ENCODE measurements at places on chromosomes 2 and 18.

- DNase-seq, result no peak
Measured at GRCh38 chr2:166170356-166170755, 42.5 kb upstream of the SCN1A start.

GRCh38 chr2:45102579-45103117 lies 93.4 kb upstream of the SIX2 start:
- no peak for DNase-seq

DNA sequence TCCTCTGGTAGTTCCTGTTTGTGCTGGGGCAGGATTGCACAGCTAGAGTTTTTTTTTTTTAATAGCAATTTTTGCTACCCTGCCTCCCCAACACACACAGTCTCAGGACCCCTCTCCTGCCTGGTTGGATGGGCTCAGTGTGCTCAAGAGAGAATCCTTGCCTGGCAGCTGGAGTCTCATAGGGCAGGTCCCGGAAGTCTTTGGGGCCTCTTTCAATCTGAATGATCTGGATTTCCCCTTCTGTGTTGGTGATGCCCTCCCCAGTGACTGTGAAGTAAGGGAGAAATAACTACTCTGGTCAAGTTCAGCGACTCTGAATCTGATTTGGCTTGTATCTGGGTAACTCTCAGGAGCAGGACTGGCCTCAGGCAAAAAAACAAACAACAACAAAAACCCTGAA lies 220.6 kb upstream of the LRRTM1 start:
- no peak for DNase-seq

DNA sequence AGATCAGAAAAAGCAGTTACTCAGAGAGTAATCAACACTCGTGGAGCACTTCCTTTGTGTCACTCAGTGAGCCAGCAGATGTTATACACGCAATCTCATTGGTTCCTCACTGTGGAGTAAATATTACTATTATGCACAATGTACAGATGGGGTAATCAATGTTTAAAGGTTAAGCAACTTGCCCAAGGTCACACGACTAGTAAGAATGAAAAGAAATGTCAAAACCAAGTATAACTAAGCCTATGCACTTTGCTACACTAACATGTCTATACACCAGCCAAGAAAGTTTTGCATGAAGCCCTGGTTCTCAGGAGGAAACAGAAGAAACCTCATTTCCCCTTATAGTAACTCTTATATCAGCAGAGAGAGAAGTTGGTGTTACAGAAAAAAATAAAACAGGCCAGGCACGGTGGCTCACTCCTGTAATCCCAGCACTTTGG lies 5.4 kb downstream of the METTL21A start:
- no peak for DNase-seq

DNA sequence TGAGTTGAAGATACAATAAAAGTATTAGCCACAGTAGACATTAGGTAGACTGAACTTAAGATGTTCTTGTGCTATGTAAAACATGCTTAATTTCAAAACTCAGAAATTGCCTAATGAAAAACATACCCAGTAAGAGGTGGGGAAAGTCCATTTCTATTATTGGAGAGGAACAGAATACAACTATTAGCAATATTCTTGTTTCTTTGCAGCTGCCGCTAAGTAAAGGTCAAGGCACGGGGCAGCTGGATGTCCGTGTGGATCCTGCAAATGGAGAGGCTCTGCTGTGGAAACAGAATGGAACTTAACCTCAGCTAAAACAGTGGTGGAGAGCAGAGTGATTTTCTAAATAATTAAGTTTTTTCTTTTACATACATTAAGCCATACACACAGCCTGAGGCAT lies 139.2 kb upstream of the ARHGAP28 start:
- DNase-seq, result no peak

GRCh38 chr2:234978466-234979203 lies 26.8 kb downstream of the SH3BP4 start:
- DNase-seq, result no peak

DNA sequence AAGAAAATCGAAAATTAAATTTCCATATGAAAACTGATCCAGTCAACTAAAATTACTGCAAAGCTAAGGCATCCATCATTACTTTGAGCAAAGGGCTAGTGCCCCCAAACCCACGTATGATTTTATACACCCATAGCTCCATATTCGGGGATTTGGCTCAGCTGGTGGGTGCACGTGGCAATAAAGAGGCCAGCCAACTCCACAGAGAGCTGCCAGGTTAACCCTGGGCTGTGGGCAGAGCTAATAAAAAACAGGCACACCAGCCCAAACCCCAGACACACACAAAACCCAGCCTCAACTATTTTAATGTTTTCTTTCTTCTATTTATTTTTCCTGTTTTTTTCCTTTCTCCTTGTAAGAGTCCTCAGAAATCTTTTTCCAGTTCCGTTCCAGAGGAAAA lies 151.3 kb upstream of the SOX11 start:
- DNase-seq, result no peak

- DNase-seq, result no peak
Measured at GRCh38 chr2:64978514-64979268, 10.5 kb upstream of the SLC1A4 start.

- no peak for DNase-seq
Measured at GRCh38 chr18:77068321-77069312, 64.0 kb downstream of the MBP start.

GRCh38 chr2:120796094-120796493 lies 60.4 kb downstream of the GLI2 start:
- DNase-seq, result no peak

DNA sequence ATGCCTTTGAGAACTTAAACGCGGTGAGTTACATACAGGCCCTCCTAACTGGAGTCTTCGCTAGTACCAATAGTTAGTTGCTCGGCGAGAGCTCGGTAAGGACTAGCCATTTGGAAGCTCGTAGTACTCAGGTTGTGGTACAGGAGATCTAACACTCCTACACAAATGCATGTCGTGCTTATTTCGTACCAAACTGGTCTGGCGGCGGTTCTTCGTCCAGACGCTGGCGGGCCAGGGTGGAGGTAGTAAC lies 346 bp upstream of the VRK2 start:
- DNase-seq, result no peak

GRCh38 chr2:120653046-120653445 lies 82.6 kb upstream of the GLI2 start:
- no peak for DNase-seq

GRCh38 chr2:63049211-63049969 lies 1.2 kb upstream of the OTX1 start:
- no peak for DNase-seq

GRCh38 chr2:119283873-119284331 lies 60.3 kb downstream of the STEAP3 start:
- no peak for DNase-seq

DNA sequence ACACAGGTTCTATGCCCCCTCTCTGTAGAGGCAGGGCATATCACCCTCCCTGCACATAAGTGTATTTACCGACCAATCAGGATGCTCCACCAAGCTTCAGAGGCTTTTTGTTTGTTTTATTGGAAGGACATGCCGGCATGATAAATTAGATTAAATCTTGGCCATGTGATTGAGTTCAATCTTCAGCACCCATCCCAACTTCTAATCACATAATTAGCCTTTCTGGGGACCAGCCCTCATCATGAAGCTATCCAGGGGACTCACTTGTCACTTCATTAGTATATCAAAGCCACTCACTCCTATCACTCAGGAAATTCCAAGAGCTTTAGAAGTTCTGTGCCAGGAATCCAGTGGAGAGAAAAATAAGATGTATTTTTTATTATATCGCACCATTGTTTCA lies 158.6 kb upstream of the SYT4 start:
- DNase-seq, result no peak

DNA sequence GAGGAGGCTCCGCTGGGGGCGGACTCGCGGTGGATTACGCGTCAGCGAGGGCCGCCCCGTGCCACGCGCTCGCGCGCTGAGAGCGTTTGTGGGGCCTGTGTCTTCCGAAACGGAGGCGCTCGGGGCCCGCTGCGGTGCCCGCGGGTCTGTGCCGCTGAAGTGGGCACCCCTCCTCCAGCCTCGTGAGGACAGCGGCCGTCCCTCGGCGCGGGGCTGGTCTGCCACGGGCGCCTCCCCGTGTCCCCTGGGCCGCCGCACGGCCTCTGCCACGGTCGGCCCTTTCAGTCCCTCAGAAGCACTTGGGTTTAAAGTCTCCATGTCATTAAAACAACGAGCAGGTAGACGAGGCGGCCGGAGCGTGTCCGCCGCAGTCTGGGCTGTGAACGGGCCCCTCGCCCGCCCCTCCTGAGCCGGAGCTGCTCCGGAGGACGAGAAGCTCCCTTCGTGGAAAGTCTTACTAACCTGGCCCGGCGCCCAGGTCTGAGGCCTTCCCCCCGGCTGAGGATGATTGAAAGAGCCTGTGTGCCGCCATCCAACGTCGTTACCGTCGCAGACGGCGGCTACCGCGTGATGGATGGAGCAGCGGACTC lies 97.6 kb downstream of the NFATC1 start:
- no peak for DNase-seq

- DNase-seq, result no peak
Measured at GRCh38 chr2:127683757-127684156, 8.4 kb upstream of the LIMS2 start.

GRCh38 chr2:123993728-123994323 lies 31.3 kb upstream of the CNTNAP5 start:
- peak; percentile 3 for DNase-seq

GRCh38 chr2:202883987-202884675 lies 12.6 kb upstream of the ICA1L start:
- no peak for DNase-seq

DNA sequence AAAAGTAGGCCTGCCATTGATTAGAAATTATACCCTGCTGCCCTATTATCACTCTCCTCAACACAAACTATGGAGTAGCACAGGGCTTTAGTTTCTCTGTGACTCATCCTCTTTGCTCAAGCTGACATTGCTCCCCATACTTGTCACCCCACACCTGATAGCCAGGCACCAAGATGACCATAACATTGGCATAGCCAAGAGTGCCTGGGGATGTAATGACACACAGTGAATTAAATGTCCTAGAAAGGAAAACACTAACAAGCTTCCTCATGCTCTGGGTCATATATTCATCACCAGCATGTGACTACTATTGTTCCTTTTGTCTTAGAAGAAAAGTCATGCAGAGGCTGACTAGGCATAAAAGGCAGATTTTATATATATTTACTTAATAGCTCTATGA lies 137.8 kb upstream of the RND3 start:
- no peak for DNase-seq

GRCh38 chr18:50268022-50268747 lies 1.9 kb upstream of the CFAP53 start:
- DNase-seq, result peak; percentile 53

GRCh38 chr2:205902041-205902899 lies 183.7 kb downstream of the INO80D start:
- DNase-seq, result no peak

GRCh38 chr2:191950132-191950874 lies 103.4 kb upstream of the CAVIN2 start:
- DNase-seq, result no peak

DNA sequence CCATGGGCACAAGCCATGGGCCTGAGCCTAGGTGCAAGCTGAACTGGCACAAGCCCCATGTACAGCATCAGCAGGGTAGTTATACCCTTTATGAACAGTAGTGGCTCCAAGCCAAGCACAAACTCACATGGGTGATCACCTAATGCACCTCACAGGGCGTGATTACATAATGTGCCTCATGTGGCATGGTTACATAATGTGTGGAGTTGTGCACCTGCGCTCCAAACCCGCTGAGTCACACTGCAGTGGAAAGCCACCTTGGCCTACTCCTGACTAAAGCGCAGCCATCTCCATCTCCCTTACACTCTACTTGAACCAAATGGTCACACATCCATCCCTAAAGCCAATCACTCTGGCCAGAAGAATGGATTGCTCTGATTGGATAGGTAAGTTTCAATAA lies 279.7 kb downstream of the MBD2 start:
- DNase-seq, result no peak

- DNase-seq, result no peak
Measured at GRCh38 chr2:391696-392095, 103.8 kb upstream of the ALKAL2 start.

DNA sequence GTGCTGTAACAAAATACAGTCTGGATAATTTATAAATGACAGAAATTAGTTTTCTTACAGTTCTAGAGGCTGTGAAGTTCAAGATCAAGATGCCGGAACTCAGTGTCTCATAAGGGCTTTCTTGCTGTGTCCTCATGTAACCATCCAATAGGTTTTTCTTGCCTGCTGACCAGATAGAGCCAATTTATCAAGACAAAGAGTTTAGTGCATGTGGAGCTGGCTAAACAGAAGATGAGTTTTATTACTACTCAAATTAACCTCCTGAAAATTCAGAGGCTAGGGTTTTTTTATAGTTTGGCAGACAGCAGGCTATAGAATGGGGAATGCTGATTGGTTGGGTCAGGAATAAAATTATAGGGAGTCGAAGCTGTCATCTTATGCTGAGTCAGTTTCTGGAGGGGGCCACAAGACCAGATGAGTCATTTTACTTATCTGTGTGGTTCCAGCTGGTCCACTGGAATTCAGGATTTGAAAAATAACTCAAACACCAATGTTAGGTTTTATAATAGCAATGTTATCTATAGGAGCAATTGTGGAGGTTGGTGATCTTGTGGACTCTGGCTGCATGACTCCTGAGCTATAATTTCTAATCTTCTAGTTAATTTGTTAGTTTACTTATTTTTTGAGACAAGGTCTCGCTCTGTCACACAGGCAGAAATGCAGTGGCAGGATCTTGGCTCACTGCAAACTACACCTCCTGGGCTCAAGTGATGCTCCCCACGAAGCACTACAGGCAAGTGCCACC lies 3.2 kb upstream of the PDK1 start:
- no peak for DNase-seq

- no peak for DNase-seq
Measured at GRCh38 chr2:42659609-42660008, 91.2 kb downstream of the MTA3 start.

- DNase-seq, result no peak
Measured at GRCh38 chr2:39120521-39120770, 405 bp downstream of the SOS1 start.

- no peak for DNase-seq
Measured at GRCh38 chr2:1631292-1632001, 112.9 kb downstream of the PXDN start.

- no peak for DNase-seq
Measured at GRCh38 chr18:55309249-55309648, 278.7 kb downstream of the TCF4 start.

- DNase-seq, result no peak
Measured at GRCh38 chr2:189662669-189663226, 1.5 kb downstream of the ASNSD1 start.

- DNase-seq, result no peak
Measured at GRCh38 chr18:33928231-33928630, 296.5 kb downstream of the NOL4 start.

DNA sequence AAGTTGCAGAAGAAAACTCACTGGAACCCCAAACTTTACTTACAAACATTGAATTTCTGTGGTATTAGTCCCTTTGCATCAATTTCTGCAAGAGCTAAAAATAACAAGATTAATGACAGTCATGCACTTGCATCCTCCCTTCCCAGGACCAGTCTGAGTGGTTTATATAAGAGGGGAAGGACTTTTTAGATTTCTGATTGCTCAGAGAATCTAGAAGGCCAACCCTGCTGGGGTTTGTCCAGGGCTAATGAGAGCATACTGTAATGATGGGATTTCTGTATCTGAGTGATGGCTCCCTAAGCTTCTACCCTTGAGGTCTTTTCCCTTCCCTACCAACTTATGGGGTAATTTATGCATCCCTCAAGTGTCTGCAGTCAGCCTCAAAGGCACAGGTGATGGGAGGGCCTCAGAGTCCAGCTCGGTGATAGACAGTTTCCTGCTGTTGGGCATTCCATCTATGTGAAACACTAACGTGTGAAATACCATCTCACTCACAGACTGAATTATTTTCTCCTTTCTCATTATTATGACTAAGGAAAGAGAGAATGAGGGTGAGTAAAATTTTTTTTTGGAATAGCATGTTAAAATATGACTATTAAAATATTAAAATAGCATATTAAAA lies 556.3 kb downstream of the RIT2 start:
- no peak for DNase-seq

- DNase-seq, result no peak
Measured at GRCh38 chr2:127320067-127320466, 26.1 kb upstream of the ERCC3 start.

Data from activated CD4-positive, alpha-beta T cell treated with anti-CD3 and anti-CD28 coated beads, Interleukin-2, amount 50 U/mL, for 24 hours (primary cell).